ENCODE measurements at places on chromosomes 6 and 20. TPM values are rescaled to one million over a fixed set of nuclear protein-coding genes. Genes with fewer than 3 reads are reported as not detected.
A peak's percentile ranks its signal among the peaks of the same experiment; 100 is the strongest.

FOXC1 gene
- total RNA-seq = not detected

- H3K4me3 ChIP-seq = no peak overlapping the region
- H3K36me3 ChIP-seq = no peaks in the 10 kb centered on the region
- H3K27ac ChIP-seq = no peak overlapping the region
- DNase-seq = no peak
- no peaks in the 10 kb centered on the region for H3K4me1 ChIP-seq
- no peaks in the 10 kb centered on the region for H3K27me3 ChIP-seq
Observed at GRCh38 chr6:127205036-127205435, 61.6 kb upstream of the RNF146 start.

- H3K27ac ChIP-seq = no peak overlapping the region
- H3K27me3 ChIP-seq = no peaks in the 10 kb centered on the region
- no peaks in the 10 kb centered on the region for H3K4me1 ChIP-seq
- DNase-seq = no peak
- H3K4me3 ChIP-seq = no peak overlapping the region
Observed at GRCh38 chr6:127382413-127382812, 39.0 kb upstream of the ECHDC1 start.

APCDD1L gene
- not detected for total RNA-seq

DNA sequence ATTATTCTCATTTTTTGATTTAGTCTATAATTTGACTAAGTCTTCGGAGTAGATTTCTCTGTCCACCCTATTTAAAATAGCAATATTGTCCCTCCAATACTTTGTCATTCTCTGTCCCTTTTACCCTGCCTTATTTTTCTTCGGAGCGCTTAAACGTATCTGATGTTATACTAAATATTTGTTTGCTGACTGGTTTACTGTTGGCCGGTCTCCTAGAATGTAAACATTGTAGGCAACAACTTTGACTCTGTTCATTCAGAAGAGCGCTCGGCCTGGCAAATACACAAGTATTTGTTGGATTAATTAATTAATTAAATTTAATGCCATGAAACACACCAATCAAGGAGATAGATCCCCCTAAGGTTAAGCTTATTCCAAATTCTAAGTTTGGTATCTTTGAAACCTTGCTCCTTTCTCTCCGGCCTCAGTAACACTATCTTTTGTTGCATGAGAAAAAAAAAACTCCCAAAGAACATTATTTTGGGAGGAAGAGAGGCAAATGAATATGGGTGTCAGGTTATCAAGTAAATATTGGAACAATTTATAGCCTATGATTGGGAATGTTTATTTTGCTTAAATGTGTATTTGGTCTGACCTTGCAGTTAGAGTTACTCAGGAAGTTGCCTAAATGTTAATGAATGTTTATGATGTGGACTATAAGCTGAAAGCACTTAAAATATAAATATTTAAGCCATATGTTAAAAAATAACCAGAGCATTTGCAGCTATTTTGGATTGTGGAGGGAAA, 231.1 kb downstream of the SOX4 start:
- no peak overlapping the region for H3K4me3 ChIP-seq
- no peaks in the 10 kb centered on the region for H3K36me3 ChIP-seq
- no peak overlapping the region for H3K27ac ChIP-seq
- DNase-seq = no peak

DNA sequence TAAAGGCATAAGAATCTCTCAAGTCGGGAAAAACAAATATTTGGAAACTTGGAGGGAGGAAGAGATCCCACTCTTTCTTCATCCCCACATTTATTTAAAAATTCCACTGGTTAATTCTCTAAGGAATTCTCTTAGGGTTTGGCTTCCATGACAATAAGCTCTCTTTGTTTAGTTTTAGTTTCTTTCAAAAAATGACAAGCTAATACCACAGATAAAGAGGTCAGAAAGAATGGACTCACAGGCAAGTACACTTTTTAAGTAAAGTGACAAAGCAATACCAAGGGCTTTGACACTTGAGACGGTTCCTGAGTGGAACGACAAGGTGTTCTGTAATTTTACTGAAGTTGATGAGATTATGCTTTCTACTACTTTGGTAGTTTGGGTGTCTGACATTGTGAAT, 872.1 kb downstream of the PHF3 start:
- no peaks in the 10 kb centered on the region for H3K27me3 ChIP-seq
- no peaks in the 10 kb centered on the region for H3K4me1 ChIP-seq
- H3K4me3 ChIP-seq = no peak overlapping the region

GRCh38 chr6:121838842-121839241, 403.4 kb downstream of the GJA1 start:
- H3K4me3 ChIP-seq = no peak overlapping the region
- H3K27me3 ChIP-seq = no peaks in the 10 kb centered on the region
- no peaks in the 10 kb centered on the region for H3K36me3 ChIP-seq
- H3K27ac ChIP-seq = no peak overlapping the region
- H3K4me1 ChIP-seq = no peaks in the 10 kb centered on the region
- DNase-seq = no peak

- DNase-seq = no peak
- peaks cover 12% of the 10 kb centered on the region for H3K36me3 ChIP-seq
- no peaks in the 10 kb centered on the region for H3K4me1 ChIP-seq
- no peak overlapping the region for H3K4me3 ChIP-seq
- no peak overlapping the region for H3K27ac ChIP-seq
Observed at GRCh38 chr20:49859807-49860206, 47.2 kb downstream of the SLC9A8 start.

DNA sequence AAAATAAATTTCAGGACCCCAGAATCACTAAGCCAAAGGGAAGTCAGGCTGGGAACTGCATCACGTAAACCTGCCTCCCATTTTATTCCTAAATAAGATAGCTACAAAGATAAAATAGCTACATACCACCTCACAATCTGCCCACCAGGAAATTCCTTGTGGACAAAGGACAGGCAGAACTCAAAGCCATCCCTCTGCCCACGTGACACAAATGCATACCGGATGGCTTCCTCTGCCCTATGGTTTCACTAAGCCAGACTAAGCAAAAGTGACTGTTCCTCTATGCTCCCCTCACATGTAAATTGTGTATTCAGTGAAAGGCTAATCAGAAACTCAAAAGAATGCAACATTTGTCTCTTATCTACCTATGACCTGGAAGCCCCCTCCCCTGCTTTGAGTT, 15.0 kb downstream of the MBOAT1 start:
- H3K4me3 ChIP-seq = no peak overlapping the region
- no peak for DNase-seq
- no peaks in the 10 kb centered on the region for H3K27me3 ChIP-seq
- no peak overlapping the region for H3K27ac ChIP-seq
- no peaks in the 10 kb centered on the region for H3K4me1 ChIP-seq
- no peaks in the 10 kb centered on the region for H3K36me3 ChIP-seq

GRCh38 chr20:13552061-13552460, 86.7 kb downstream of the TASP1 start:
- no peak overlapping the region for H3K27ac ChIP-seq
- no peak overlapping the region for H3K4me3 ChIP-seq
- no peaks in the 10 kb centered on the region for H3K36me3 ChIP-seq
- peaks cover 12% of the 10 kb centered on the region for H3K4me1 ChIP-seq
- no peak for DNase-seq

DNA sequence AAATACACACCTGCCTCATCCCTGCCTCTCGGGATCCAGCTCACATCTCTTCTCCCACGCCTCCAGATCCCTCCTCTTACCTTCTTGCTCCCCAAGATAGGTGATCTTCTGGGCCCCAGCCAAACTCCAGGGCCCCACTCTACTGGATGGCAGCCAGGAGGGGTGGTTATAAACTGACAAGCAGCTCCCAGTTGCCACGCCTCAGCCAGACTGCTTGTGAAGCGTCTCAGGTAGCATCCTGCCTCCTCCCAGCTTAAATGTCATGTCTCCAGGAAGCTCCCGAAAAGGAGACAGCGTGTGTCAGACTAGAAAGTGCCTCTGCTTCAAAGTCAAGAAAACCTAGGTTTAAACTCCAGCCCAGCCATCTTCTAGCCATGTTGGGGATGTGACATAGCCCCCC, 114.1 kb downstream of the LRFN2 start:
- no peaks in the 10 kb centered on the region for H3K36me3 ChIP-seq
- no peaks in the 10 kb centered on the region for H3K4me1 ChIP-seq
- no peak for DNase-seq
- H3K27me3 ChIP-seq = no peaks in the 10 kb centered on the region

- H3K4me3 ChIP-seq = no peak overlapping the region
- peaks cover 14% of the 10 kb centered on the region for H3K4me1 ChIP-seq
- H3K27ac ChIP-seq = no peak overlapping the region
- H3K36me3 ChIP-seq = no peaks in the 10 kb centered on the region
- no peak for DNase-seq
- H3K27me3 ChIP-seq = no peaks in the 10 kb centered on the region
Observed at GRCh38 chr6:107423474-107423990, 35.8 kb downstream of the PDSS2 start.

FAM184A gene
- 8.4 TPM for total RNA-seq

DNA sequence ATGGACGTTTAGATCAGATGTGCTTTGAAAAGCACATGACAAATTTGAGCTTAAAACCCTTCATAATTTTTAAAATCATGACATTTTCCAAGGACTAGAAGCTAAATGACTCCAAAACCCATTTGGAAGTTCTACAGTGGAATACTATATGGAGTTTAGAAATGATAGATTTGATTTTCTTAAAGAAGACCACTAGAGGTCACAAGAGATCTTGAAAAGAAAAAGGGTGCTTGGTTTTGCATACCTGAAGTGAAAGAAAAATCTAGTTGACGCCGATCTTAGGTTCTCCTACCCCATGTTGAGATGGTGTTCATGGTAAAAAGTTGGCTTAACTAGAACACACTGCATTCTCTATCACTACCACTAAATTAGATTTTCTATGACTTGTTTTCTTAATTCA, 31.5 kb downstream of the CFAP61 start:
- DNase-seq = peak; percentile 75
- H3K27ac ChIP-seq = no peak overlapping the region
- H3K36me3 ChIP-seq = no peaks in the 10 kb centered on the region
- no peak overlapping the region for H3K4me3 ChIP-seq

GRCh38 chr20:23145281-23145700, 59.2 kb upstream of the CD93 start:
- no peak for DNase-seq
- H3K36me3 ChIP-seq = no peaks in the 10 kb centered on the region
- no peaks in the 10 kb centered on the region for H3K27me3 ChIP-seq
- no peak overlapping the region for H3K27ac ChIP-seq
- H3K4me3 ChIP-seq = no peak overlapping the region
- peaks cover 67% of the 10 kb centered on the region for H3K4me1 ChIP-seq

DNA sequence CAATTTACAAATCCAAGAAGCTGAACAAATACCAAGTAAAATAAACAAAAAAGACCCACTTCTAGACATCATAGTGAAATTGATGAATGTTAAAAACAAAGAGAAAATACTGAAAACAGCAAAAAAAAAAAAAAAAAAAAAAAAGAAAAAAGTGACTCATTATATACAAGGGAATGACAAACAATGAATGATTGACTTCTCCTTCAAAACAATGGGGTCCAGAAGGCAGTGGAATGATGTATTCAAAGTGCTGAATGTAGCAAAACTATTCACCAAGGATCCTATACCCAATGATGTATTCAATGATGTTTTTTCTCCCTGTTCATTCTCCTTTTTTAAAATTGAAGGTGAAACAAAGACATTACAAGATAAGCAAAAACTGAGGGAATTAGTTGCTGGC, 650.0 kb downstream of the UTRN start:
- H3K4me3 ChIP-seq = no peak overlapping the region
- H3K27me3 ChIP-seq = no peaks in the 10 kb centered on the region
- no peaks in the 10 kb centered on the region for H3K4me1 ChIP-seq
- no peaks in the 10 kb centered on the region for H3K36me3 ChIP-seq
- H3K27ac ChIP-seq = no peak overlapping the region

RNF182 gene
- not detected for total RNA-seq

- no peak overlapping the region for H3K27ac ChIP-seq
- H3K4me3 ChIP-seq = no peak overlapping the region
- no peak for DNase-seq
- H3K36me3 ChIP-seq = no peaks in the 10 kb centered on the region
- no peaks in the 10 kb centered on the region for H3K27me3 ChIP-seq
Observed at GRCh38 chr6:166720856-166721255, 93.8 kb upstream of the RPS6KA2 start.

METTL24 gene
- total RNA-seq = not detected

SLC2A4RG gene
- 37.9 TPM for total RNA-seq

DNA sequence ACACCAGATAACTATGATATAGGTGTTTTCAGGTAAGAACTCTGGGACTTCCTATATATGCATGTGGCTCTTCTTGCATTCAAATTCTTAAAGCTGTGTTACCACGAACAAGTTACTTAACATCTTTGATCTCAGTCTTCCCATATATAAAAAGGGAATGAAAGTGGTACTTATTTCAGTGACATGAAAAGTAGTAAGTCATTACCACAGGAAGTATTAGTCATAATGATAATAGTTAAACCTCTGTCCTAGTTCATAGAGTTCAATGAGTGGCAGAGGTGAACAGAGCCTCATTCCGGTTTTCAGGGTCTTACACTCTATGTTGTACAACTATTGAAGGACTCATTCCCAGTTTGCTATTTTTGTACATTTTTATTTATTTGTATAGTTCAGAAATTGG, 237.0 kb downstream of the NKAIN2 start:
- DNase-seq = no peak
- no peaks in the 10 kb centered on the region for H3K4me1 ChIP-seq
- no peaks in the 10 kb centered on the region for H3K27me3 ChIP-seq
- no peak overlapping the region for H3K4me3 ChIP-seq
- no peaks in the 10 kb centered on the region for H3K36me3 ChIP-seq
- H3K27ac ChIP-seq = no peak overlapping the region

DNA sequence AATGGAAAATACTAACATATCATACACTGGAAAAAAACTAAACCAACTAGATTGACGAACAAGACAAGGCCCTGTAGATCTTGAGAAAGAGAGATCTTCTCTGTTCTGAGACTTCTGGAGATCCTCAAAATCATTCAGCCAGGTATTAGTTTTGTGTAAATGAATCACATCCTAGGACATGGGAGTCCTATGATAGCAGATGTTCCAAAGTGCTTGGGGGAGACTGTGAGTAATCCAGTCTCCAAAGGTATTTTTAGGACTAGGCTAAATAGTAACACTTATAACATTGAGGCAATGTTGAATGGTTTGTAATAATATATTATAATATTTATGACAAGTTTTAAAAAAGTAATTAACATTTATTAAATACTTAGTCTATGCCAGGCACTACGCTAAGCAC, 275.0 kb downstream of the BTBD9 start:
- no peak for DNase-seq
- no peaks in the 10 kb centered on the region for H3K36me3 ChIP-seq
- no peak overlapping the region for H3K4me3 ChIP-seq
- no peaks in the 10 kb centered on the region for H3K4me1 ChIP-seq
- H3K27me3 ChIP-seq = no peaks in the 10 kb centered on the region

TRIM40 gene
- not detected for total RNA-seq

DNA sequence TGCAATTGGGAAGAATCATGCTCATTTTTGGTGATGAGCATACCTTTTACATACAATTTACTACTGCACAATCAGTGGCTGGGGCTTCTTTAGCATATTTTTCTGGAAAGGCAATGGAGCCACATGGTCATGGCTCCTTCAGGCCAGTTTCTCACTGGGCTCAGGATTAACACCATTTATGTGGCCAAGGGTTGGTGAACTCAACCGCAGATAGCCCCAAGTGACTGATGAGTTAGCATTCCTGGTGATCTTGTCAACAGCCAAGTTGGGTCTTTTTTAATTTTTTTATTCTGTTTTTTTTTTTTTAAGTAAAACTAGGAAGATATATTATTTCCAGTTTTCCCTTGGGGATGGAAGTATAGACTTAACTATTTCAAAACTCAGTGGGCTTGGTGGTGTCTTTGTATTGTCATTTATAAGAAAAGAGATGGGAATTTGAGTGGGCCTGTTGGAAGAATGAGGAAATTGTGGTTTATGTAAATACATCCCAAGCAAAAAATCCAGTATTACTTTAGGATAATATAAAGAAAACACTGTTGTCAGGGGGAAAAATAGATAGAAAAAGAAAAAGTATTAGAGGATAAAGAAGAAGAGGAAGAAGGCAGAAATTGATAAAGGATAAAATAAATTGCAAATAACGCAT, 397.4 kb downstream of the MAFB start:
- H3K27ac ChIP-seq = no peak overlapping the region
- H3K4me1 ChIP-seq = no peaks in the 10 kb centered on the region
- no peaks in the 10 kb centered on the region for H3K36me3 ChIP-seq
- H3K4me3 ChIP-seq = no peak overlapping the region
